Stimulated activated CD4-positive, alpha-beta T cell treated with anti-CD3 and anti-CD28 coated beads, Interleukin-2, amount 100 ng/mL, for 4 hours (primary cell): ENCODE measurements at places on chromosomes 5 and 9.

- no peak for DNase-seq
Measured at GRCh38 chr5:1402611-1403255, 42.5 kb downstream of the SLC6A3 start.

DNA sequence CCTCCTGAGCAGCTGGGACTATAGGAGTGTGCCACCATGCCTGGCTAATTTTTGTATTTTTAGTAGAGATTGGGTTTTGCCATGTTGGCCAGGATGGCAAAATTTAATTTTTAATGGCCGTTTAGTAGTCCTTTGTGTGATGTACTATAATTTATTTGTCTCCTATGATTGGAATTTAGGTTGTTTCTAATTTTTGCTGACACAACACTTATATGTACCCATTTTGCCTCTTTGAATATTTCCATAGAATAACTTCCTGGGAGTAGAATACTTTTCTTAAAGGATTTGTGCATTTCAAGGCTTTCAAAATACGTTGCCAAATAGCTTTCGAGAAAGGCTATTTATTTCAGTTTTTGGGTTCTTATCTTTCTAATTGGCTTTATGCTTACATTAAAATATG lies 22.8 kb downstream of the NDFIP1 start:
- no peak for DNase-seq

DNA sequence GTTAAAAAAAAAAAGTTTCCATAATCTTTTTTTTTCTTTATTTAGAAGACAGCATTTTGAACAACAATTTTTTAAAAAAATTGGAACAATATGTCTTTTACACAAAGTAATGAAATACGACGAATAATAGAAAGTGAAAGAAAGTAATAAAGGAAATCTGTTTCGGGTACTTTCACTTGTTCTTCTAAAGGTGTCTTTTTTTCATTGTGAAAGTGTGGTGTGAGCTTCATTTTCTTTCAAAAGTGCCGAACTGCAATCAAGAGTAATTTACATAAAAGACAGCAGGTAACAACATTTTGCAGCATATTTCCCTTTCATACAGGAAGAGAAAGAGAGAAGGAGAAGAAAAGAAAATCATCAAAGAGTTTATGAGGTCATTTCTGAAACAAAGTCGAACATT lies 159.7 kb upstream of the CDH12 start:
- DNase-seq = no peak

DNA sequence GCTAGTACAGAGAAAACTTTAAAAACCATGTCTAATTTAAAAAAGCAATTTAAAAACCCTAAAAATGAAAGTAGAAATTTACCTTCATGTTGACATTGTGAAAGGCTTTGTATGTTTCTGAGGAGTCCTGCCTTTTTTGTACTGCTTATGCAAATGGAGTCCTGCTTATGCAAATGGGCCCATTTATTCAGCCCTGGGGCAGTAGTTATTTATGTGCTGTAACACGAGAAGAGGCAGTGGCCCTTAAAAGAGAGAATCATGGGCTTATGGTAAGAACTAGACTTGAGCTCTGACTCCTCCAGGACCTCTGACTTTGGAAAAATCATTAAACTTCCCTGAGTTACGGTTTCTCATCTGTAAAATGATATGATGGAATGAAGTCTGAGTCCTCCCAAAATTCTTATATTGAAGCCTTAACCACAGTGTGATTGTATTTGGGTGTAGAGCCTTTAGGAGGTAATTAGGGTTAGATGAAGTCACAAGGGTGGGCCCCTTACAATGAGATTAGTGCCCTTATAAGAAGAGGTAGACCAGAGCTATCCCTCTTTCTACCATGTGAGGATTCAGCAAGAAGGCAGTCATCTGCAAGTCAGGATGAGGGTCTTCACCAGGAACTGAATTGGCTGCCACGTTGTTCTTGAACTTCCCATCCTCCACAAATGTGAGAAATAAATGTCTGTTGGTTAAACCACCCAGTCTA lies 447.8 kb upstream of the CD180 start:
- DNase-seq = no peak

DNA sequence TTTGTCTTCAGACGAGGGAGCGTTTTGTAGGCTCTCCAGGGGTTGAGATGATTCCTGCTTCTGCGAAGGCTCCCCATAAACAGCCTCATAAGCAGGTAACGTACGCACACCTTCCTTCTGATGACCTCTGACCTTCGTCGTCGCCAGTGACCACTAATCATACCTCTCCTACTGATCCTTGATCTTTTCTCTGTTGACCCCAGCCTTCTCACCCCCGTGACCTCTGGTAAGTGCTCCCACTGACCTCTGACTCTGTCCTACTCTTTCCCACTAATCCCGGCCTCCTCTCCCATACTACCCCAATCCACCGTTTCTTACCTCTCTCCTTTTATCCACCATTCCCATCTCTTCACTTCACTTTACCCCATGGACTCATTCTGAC lies 345 bp downstream of the DNAI1 start:
- DNase-seq = no peak

- DNase-seq = no peak
Measured at GRCh38 chr9:125260561-125260960, 1.1 kb upstream of the GAPVD1 start.

DNA sequence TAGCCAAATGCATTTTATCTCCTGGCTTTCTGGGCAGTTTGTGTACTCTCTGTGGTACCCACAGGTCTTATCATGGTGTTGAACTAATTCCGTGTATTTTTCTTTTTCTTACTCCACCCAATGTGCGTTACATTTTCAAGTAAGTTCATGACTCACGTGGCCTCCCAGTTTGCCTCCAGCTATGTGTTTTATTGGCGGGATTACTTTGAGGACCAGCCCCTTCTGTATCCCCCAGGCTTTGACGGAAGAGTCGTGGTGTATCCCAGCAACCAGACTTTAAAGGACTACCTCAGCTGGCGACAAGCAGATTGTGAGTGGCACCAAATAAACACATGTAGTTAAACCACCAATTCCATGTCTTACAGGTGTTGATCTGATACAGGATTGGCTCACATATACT lies 3.2 kb downstream of the THG1L start:
- no peak for DNase-seq

DNA sequence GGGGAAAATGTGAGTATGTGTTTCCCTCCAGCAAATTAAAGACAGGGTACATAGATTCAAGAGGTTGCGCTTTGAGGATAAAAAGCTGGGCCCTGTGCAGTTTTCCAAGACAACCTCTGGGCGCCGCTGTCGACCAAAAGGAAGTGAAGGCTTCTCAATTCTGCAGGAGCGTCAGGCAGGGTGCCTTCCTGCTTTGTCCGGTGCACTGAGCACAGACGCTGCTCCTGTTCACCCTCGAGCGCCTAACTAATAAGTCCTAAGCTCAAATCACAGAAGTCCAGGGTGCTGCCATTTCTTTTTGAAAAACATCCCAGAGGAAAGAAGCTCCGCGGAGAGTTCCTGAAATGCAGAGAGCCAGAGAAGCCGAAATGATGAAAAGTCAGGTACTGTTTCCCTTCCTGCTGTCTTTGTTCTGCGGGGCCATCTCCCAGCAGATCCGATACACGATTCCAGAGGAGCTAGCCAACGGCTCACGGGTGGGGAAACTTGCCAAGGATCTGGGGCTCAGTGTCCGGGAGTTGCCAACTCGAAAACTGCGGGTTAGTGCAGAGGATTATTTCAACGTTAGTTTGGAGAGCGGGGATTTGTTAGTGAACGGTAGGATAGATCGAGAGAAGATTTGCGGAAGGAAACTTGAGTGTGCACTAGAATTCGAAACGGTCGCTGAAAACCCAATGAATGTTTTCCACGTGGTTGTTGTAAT lies at the start of gene PCDHGB1:
Gene PCDHGB1, plus strand, starts transcription at position 183 of the 703 bp plus-strand sequence. Its CDS starts 162 bp downstream, at position 345.
- no peak for DNase-seq

- no peak for DNase-seq
Measured at GRCh38 chr9:33265211-33265865, 489 bp downstream of the CHMP5 start.

DNA sequence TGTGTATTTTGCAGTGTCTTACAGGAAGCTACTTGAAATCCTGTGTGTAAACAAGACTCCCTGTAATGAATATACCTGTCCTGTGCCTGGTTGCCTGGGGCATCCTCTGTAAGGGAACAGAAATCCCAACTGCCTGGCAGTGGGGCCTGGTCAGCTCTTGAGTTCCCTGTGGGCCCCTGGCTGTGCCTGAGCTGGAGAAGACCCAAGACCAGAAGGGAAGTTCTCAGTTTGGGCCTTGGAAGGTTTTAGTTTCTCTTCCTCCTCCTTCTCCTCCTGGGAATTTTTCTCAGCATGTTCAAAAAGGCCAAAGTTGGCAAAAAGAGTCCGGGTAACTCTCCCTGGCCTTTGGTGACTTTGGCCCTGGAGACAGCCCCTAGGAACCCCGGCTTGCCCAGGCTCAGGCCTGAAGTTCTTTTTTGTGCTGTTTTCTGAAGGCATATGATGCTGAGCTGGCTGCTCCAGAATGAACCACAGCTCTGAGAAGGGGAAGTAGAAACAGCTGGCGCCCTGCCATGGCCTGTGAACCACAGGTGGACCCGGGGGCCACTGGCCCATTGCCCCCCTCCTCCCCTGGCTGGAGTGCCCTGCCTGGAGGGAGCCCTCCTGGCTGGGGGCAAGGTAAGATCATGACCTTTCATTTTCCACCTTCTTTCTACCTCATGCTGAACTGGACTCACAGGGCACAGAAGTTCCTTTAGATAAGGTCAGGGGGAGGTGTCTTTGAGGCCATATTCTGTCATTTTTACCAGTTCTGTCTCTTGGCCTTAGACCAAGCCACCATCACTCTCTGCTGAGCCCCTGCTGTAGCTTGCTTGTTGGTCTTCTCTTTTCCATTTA lies 5.8 kb downstream of the TMEM268 start:
- no peak for DNase-seq

DNA sequence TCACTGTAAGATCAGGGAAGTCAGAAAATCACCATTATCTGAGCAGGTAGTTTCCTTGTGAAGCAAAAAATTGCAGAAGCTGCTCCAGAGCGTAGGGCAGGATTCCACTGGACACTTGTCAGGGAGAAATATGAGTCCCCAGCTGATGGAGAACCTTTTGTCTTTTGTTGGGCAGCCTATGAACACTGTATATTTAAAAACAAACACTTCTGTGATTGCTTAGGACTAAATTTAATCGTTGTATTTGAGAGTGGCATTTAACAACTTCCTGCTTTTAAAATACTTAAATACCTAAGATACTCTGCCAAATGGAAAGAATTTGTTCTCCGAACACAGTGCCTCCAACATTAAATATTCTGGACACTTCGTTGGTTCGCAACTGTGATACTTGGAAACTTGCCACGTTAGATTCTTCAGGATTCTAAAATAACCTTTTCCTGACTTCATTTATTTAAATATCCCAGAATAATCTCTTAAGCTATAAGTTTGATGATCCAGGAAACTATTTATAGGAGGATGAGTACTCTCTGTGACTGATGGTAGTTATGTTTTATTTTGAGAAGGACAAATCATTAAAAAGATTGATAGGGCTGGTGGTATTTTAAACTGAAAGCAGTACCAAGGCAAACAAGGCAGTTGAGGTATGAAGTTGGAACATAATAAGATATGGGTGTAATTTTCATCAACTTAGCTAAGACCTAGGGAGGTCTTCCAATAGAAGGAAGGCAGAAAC lies 2.7 kb upstream of the HSPA4 start:
- DNase-seq = no peak

DNA sequence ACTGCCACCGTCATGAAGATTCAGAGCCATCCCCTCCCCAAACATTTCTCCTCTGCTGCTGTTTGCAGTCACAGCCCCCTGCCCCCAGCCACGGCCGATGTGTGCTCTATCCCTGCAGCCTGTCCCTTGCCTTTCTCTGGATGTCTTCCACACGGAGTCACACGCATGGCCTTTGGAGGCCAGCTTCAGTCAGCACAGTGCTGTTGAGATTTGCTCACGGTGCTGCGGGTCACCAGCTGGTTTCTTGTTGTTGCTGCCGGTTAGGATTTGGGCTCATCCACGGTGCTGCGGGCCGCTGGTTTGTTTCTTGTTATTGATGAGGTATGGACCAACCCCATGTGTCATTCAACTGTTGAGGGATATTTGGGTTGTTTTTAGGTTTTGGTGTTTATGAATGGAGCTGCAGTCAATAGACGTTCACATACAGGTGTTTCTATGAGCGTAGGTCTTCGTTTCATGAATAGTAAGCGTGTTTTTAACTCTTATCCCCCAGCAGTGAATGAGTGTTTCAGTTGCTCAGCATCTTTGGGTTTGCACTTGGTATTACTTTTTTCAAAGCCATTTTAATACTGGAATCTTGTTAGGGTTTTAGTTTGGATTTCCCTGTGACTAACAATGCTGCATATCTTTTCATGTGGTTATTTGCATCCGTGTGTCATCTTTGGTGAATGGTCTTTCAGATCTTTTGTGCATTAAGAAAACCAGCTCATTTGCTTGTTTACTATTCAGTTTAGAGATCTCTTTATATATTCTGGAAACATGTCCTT lies 57.6 kb downstream of the AHRR start:
- no peak for DNase-seq

- no peak for DNase-seq
Measured at GRCh38 chr9:131831380-131832165, 91.7 kb upstream of the RAPGEF1 start.

DNA sequence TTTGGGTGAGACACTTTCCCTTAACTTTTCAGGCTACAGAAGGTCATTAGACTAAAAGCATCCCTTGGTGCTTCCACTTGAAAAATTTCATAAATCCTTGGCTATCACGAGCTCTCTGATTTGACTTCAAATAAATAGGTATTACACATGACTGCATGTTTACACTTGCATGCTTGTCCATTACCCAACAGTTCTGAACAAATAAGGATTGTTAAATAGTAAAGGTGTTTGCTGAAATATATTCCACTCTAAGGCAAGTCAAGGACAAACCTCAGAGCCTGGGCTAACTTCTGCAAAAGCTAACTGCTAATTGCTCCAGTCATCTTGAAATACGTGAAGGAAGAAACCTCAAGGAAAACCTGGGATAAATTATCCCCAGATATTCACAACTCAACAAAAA lies 14.5 kb downstream of the FBXW2 start:
- no peak for DNase-seq

- no peak for DNase-seq
Measured at GRCh38 chr5:135379046-135379654, 19.9 kb downstream of the MACROH2A1 start.

GRCh38 chr5:89721353-89721752 lies 688.2 kb downstream of the CETN3 start:
- no peak for DNase-seq

- DNase-seq = no peak
Measured at GRCh38 chr5:13783726-13784125, 160.8 kb downstream of the DNAH5 start.

DNA sequence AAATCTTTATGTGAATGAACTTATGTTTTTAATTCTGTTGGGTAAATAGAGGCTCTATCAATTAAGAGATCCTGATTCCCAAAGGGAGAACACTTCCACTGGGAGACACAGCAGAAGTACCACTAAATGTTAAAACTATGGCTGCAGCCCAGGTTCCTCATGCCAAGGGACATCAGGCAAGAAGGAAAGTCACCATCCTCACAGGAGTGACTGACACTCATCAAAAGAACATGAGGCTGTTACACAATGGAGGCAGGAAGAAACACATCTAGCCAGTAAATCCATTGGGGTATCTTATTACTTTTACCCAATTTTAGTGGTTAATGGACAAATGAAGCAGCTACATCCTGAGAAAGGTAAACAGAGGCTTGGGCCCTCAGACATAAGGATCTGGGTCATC lies 94.4 kb downstream of the MAPKAP1 start:
- no peak for DNase-seq
